Activated CD4-positive, alpha-beta T cell treated with anti-CD3 and anti-CD28 coated beads, Interleukin-2, amount 50 U/mL, for 16 hours (primary cell): ENCODE measurements at places on chromosomes 16 and 17.
A peak's percentile ranks its signal among the peaks of the same experiment; 100 is the strongest.

- no peak for DNase-seq
Measured at GRCh38 chr17:30421592-30421991, 42.9 kb downstream of the CPD start.

- DNase-seq, result no peak
Measured at GRCh38 chr17:57756951-57757350, 11.9 kb upstream of the CCDC182 start.

DNA sequence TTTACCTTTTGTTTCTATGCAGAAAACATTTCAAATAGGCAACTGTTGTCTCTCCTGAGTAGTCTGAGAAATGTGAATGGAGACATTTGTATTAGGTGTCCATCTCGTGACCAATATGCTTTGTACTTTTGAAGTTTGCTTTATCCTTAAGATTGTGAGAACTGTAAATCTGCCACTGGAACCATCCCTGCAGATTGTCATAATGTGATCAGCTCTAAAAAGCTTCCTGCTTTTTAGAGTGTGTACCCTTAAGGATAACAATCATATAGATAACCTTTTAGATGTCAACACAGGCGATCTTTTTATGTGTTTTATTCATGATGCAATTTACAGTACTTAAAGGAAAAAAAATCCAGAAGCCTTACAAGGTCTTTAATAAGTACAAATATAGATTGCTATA, 63.5 kb downstream of the PRKCA start:
- DNase-seq, result no peak

DNA sequence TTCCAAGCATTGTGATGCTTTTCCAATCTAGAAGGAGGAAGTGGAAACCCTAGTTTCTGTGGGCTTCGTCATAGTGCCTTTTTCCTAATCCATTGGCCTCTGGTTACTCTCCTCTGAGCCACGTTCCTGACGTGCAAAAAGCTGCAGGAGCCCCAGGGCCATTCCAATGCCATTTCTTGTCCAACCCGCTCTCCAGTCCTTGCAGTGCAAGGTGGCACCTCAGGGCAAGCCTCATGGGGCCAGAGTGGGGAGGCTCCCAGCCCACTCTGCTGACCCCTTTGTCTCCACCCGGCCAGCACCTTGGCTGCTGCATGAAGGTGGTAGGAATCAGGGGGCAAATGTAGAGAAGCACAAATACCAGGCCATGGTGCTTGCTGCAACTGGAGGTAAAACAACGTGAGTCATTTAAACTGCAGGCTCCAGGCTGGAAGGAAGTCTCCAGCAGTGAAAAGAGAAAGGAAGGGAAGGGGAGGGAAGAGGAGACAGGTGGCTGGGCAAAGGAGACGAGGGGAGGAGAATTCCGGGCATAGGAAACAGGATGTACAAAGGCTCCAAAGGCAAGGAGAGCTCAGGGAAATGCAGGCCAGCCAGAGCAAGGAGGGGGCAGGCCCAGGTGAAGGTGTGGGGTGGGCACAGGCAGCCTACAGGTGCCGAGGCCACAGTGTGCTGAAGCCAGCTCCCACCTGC, 168.2 kb upstream of the TNRC6C start:
- no peak for DNase-seq

- no peak for DNase-seq
Measured at GRCh38 chr16:7161891-7162290, 170.8 kb upstream of the RBFOX1 start.

DNA sequence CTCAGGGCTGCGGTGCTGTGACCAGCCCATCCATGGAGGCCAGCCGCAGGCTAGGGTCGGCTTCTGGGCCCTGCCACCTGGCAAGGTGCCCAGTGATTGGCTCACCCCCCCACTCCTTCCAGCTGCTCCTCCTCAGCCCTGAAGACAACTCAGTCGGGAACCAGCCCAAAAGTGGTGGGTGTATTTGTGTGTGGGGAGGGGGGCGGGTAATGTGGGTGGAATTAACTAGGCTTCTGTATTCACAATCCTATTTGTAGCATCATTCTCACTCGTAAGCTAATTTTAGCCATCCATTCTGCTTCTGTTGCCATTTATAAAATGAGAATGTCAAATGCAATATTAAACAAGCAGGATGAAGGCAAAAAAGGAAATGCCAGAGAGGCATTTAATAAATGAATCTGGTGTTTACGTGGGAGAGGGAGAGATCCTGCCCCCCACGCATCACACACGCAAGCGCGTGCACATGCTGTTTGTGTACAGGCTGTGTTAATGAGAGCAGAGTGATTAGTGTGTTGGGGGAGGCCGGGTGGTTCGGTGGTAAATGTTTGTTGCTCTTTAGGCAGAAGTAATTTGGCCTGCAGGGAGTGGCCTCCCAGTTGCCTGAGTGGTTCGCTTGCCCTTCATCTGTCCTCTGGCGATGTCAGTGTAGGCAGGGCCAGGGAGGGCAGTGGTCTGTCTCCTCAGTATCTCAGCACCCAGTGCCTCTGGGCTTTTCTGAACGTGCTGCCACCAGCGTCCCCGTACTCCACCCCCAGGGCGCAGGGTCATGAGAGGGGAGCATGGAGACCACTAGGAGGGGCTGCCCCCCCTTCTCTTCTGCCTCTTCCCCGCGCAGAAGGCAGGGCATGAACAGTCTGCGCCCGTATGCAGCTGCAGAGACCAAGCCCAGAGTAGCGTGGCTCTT, 140.1 kb downstream of the CCDC182 start:
- no peak for DNase-seq

GRCh38 chr17:48719642-48720265, 2.6 kb downstream of the PRAC1 start:
- DNase-seq, result no peak

DNA sequence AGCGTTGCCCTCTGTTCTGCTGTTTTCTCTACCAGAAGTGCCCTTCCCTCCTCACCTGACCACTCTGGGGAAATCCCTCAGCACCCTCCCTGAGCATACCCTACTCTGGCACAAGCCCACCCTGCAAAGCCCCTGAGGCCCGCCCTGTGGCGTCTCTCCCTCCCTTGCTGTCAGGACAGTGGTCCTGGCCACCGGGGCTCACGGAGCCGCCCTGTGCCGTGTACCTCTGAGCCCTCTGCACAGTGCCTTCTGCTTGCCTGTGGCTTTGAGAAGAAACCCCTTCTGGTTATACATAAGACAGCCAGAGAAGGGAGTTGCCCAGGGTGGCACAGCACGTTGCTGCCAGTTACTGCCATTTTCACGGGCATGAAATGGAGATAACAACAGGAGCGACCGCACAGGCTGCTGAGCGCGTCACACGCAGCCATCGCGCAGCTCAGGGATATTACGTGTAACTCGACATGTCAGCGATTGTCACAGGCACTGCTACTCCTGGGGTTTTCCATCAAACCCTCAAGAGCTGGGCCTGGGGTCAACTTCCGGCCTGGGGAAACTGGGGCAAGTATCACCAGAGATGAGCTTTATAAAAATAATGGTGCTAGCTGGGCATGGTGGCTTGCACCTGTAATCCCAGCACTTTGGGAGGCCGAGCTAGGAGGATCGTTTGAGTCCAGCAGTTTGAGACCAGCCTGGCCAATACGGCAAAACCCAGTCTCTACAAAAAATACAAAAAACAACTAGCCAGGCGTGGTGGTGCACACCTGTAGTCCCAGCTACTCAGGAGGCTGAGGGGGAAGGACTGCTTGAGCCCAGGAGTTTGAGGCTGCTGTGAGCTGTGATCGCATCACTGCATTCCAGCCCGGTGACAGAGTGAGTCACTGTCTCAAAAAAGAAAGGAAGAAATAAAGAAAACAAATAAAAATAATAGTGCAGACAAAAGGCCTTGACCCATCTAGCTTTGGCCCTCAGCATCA, 14.8 kb downstream of the SCGB1C2 start:
- no peak for DNase-seq

- DNase-seq, result no peak
Measured at GRCh38 chr16:47424846-47425245, 36.0 kb downstream of the ITFG1 start.

- no peak for DNase-seq
Measured at GRCh38 chr16:73616166-73616753, 568.3 kb upstream of the ZFHX3 start.

DNA sequence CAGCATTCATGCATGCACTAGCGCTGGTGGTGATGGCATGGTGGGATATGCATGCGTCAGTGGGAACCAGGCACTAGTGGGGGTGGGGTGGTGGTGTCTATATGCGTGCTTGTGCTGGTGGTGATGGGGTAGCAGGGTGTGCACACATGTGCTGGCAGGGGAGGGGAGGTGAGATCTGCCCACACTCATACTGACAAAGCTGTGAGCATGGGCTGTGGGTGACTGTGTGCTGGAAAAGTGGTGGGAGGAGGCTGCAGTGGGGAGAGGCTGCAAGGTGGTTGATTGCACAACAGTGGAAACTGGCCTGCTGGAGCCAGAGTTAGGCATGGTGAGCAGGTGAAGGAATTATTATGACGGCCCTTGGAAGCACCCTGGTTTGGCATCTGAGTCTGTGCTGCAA, 31.3 kb upstream of the TEKT1 start:
- no peak for DNase-seq

DNA sequence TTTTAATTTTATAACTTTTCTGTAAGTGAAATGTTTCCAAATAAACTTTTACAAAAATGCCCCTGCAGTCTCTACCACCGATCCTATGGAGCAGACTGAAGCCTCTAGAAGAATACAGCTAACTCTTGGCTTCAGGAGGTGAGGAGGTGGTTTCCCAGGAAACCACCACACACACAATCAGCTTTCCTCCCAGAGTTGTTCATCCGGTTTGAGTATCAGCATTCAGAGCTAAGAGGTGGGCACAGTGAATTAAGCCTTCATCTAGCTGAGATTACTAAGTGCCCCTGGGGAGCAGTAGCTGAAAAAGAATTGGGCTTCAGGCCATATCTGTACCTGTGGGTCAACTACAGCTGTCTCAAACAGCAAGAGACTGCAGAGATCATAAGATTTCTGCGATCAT, 139.7 kb downstream of the AATF start:
- peak; percentile 32 for DNase-seq

- no peak for DNase-seq
Measured at GRCh38 chr16:69745232-69745612, 9.5 kb downstream of the NOB1 start.

- DNase-seq, result no peak
Measured at GRCh38 chr17:71959154-71959553, 161.7 kb upstream of the SOX9 start.

DNA sequence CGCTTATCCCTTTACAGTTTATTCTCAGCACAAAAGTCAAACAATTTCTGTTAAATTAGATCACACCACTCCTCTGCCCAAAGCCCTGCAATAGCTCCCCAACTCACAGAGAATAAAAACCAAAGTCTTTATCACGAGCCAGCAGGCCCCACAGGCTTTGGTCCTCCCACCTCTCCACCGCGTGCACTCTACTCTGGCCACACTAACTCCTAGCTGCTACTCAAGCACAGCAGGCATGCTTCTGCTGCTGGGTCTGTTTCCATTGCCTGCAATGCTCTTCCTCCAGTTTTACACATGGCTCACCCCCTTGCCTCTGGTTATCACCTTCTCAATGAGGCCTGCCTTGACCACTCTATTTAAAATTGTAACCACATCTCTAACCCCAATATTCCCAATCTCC, 27.6 kb downstream of the HELZ start:
- no peak for DNase-seq

- no peak for DNase-seq
Measured at GRCh38 chr17:80797741-80798594, 193.7 kb upstream of the CHMP6 start.

GRCh38 chr16:71513302-71513701, 12.9 kb upstream of the CHST4 start:
- no peak for DNase-seq

DNA sequence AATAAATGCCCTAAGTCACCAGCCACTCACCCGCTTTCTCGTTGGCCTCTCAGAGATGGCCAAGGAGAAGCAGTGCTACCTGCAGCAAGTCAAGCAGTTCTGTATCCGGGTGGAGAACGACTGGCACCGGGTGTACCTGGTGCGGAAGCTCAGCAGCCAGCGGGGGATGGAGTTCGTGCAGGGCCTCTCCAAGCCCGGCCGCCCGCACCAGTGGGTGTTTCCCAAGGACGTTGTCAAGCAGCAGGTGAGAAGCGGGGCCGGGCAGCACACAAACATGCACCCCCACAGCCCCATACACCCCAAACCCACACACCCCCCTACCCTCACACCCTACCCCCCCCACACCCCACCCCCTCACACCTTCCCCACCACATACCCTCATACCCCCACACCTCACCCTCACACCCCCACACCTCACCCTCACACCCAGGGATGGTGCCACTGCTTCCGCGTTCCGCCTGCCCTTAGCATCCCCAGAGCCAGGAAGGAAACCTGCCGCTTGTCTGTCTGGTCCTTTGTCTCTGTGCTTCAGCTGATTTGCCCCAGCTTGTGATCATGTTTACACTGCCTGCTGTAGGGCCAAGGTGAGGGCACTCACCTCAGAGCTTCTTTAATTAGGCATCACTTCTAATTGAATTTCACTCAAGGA, 41.9 kb upstream of the ENDOV start:
- DNase-seq, result no peak

DNA sequence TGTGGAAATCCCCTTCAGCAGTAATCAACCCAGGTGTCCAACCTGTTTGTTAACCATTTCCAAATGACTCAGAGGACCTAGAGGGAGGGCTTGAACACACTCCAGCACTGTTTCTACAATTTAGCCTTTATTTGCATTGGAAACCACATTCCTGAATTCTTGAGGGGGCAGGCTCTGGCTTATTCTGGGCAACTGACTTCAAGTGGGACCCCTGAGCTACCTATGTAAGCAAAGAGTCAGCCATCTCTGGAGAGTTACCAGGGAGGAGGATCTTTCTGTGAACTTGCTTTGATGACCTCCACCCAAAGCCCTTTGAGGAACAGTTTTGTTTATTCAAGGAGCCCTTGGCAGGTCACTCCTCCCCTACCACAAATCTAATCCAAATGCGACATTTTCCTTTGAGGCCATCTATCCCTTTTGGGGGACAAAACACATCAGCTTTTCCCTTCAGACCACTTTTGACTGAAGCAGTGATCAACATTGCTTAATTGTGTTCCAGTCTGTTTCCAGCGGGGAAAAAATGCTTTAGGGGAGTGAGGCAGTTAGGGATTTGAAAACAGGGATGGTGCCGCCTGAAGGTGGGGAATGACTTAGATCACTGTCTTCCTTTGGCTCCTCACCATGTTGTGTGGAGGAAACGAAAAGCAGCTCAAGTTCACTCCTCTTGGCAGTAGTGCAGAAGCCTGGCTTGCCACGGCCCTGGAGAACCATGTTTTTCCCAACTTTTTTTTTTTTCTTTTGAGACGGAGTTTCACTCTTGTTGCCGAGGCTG, 46.2 kb downstream of the TUBD1 start:
- DNase-seq, result peak; percentile 84

DNA sequence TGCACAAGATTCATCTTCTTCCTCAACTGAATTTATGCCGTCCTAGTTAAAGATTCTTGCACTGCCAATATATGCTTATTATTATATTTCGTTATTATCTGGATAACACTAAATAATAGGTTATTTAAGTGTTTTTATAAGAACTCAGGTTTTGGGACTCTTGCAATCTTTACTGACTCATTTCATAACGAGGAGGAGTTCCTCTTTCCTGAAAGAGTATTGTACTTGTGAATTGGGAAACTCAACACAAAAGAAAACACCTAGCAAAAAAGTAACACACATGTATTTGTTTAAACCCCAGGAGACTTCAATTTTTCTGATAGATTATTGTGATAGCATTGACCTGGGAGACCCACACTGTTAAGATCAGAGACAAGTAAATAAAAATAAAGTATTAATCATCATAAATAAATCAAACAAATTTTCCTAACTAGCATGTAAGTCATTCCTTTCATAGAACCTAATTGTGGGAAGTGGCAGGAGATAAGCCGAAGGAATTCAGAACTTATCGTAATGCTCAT, 505.8 kb downstream of the KCNJ2 start:
- no peak for DNase-seq
